ENCODE measurements at places on chromosomes 13 and 19. TPM values are rescaled to one million over a fixed set of nuclear protein-coding genes. Genes with fewer than 3 reads are reported as not detected.
A peak's percentile ranks its signal among the peaks of the same experiment; 100 is the strongest.

GRCh38 chr19:43524922-43525835 lies 1.8 kb downstream of the ETHE1 start:
- DNase-seq, result peak; percentile 34

DNA sequence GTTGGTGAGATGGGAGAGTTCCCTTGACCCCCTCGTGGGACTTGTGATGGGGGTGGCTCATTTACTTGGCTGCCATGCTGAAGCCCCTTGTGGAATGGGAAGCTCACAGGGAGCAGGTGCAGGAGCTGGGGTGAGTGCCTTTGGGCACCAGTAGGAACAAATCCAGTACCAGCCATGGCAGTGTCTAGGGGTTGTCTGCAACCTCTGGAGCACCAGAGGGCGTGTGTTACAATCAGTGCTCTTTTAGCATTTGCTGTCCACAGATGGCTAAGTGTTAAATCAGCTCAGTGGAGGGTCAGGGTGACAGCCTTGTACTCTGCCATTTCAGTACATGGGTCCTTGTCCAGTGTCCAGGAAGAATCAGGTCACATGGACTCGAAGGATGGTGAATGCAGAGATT lies 75.6 kb downstream of the ATP8A2 start:
- DNase-seq, result no peak

Gene ACER1
- total RNA-seq, result not detected

DNA sequence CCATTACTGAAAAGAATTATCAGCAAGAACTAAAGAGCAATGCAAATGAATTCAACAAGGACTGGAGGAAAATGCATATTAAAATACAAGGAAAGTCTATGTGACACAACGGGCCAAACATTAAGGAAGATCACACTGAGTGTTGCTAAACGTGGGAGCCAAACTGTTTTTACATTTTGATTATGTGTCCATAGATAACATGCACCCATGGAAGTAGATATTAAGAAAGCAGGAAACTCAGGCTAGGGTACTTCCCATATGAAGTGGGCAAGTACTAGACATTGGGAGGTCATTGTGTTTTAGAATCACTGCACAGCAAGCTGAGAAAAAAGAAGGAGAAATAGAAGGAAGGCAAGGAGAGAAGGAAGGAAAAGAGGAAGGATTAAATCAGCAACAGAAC lies 161.8 kb downstream of the KCTD12 start:
- no peak for DNase-seq

Gene OR7A5
- total RNA-seq, result not detected

Gene ALOX5AP
- 0.73 TPM for total RNA-seq

DNA sequence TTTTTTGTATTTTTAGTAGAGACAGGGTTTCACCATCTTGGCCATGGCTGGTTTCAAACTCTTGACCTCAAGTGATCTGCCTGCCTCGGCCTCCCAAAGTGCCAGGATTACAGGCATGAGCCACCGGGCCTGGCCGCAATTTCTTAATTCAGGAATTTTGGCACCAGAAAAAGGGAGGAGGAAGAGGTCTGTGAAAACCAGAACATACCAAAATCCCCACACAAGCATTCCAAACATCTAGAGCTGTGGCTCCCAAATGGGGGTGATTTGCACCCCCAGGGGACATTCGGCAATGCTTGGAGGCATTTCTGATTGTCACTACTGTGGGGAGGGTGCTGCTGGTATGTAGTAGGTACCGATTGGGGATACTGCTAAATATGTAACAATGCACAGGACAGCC lies 40.2 kb upstream of the ABCC4 start:
- no peak for DNase-seq

- DNase-seq, result no peak
These were observed 1.5 kb downstream of the MUC16 start for GRCh38 chr19:9008667-9009066.

DNA sequence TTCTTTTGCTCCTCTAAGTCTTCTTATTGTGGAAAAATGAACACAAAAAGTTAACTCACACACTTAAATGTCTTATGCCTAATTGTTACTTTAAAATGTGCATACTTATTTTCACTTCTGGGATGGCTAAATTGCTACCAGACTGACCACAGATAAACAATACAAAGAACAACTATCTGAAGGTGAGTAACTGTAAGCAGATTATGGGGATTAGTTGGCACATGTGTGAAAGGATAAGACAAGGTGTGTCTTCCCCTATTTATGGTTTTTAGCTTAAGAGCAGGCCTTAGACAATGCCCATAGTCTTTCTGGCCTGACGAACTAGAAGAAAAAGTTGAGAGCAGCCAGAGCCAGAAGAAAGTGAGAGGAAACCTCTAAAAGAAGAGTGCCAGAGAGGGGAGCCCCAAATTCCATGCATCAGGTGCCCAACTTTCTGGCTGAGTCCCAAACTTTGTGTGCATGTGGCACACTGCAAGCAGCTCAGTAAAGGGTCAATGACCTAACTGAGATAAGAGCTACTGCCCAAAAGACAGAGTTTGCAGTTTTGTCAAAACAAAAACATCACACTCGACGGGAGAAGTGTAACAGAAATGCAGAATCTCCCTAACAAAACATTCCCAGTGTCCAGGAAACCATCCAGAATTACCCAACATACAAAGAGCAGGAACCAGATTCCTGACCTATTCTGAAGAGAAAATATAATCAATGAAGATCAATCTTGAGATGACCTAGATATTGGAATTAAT lies 375.4 kb downstream of the KCNRG start:
- no peak for DNase-seq

- DNase-seq, result no peak
These were observed 26.4 kb upstream of the SCEL start for GRCh38 chr13:77508959-77509620.

- DNase-seq, result peak; percentile 48
These were observed 4.9 kb downstream of the CSNK1G2 start for GRCh38 chr19:1945899-1946298.

Gene LRRC25
- total RNA-seq, result not detected

DNA sequence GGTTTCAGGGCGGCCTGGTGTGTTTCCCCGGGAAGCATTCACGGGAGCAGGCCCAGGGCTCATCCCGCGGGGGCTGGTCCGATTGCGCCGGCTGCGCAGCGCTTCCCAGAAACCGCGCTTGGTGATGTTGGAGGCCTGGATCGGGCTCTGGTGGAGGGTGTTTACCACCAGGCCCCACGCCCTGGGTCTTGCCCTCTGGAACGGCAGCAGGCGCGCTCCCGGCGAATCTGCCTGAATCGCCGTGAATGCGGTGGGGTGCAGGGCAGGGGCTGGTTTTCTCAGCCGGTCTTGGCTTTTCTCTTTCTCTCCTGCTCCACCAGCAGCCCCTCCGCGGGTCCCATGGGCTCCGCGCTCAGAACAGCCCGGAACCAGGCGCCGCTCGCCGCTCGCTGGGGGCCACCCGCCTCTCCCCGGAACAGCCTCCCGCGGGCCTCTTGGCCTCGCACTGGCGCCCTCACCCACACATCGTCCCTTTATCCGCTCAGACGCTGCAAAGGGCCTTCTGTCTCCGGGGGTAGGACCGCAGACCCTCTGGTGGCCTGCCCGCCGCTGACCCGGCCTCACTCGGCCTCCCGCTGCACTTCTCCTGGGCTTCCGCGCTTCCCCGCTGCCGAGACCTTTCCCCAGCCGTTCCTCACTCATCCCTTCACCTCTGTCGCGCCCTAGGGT lies 69.4 kb upstream of the GJB6 start:
- DNase-seq, result no peak

DNA sequence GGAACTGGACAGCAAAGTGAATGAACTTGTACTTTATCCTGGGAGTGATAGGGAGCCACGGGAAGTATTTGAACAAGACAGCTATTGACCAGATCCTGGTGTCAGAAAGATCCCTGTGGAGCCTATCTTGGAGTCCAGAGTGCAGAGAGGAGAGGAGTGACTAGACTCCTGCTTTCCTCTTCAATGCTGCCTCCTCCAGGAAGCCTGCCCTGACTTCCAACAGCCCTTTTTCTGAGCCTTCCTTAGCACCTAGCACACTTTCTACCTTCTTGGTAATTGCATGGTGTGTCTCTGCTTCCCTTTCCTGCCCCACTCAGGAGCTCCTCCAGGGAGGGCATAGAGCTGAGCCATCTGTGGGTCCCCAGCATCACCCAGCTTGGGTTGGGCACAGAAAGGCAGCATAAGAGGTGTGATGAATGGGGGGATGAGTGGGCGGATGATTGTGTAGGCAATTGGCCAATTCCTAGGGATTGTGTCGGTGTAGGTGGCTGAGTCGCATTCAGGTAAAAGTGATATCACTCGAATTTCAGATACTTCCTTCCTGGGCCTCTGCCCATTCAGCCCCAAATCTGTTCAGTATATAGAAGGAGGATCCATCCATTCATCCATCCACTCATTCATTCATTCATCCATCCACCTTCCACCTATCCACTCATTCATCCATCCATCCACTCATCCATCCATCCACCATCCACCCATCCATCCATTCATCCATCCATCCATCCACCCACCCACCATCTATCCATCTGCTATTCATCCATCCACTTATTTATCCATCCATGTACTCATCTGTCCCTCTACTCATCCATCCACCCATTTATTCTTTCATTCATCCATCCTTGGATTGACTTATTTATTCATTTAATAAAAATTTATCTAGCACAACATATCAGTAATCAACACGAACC lies 26.9 kb downstream of the CYP4F22 start:
- no peak for DNase-seq

DNA sequence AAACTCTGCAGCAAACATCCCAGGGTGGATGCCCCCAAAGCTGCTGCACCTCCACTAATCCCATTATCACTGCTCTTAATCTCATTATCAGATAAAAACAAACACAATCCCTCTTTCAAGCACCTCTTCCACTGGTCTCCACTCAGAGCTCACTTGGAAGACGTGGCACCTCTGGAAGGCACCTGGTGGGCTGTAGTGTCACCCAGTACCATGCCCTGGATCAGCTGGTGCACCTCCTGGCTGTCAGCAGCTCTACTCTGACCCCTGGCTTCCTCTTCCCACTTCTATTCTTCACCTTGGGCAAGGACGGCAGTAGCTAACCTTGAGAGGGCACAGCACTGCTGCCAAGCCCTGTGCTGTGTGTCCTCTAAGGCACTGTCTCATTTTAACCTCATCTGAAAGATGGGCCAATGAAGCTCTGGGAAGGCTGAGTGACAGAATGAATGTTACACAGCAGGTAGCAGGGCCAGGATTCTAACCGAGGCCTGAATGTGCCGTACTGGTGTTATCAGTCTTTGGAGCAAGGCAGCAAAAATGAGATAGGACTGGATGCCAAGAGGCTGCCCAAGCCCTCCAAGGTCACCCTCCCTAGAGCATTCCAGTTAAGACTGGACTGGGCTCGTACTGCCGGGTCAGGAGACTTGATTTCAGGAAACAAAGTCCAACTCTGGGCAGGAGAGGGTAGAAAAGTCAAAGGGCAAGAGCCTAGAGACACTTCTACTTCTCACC lies 7.4 kb downstream of the BRD4 start:
- no peak for DNase-seq

Gene LGALS4
- total RNA-seq, result 0.66 TPM

Gene COMP
- not detected for total RNA-seq

GRCh38 chr13:60727140-60727539 lies 330.1 kb downstream of the TDRD3 start:
- DNase-seq, result no peak

All from SJCRH30 (cell line).